ENCODE measurements at places on chromosomes 12 and 14.

GRCh38 chr14:100857233-100857922, 31.5 kb downstream of the MEG3 start:
- H3K36me3 ChIP-seq, result no peaks in the 10 kb centered on the region
- no peak overlapping the region for H3K27ac ChIP-seq
- DNase-seq, result no peak

- peak overlapping the region; percentile 100 for H3K4me3 ChIP-seq
- peaks cover 28% of the 10 kb centered on the region for H3K36me3 ChIP-seq
- H3K4me1 ChIP-seq, result peaks cover 89% of the 10 kb centered on the region
- peak; percentile 50 for DNase-seq
- peak overlapping the region; percentile 99 for H3K27ac ChIP-seq
These were observed 2.1 kb upstream of the UBC start for GRCh38 chr12:124916374-124917134.

DNA sequence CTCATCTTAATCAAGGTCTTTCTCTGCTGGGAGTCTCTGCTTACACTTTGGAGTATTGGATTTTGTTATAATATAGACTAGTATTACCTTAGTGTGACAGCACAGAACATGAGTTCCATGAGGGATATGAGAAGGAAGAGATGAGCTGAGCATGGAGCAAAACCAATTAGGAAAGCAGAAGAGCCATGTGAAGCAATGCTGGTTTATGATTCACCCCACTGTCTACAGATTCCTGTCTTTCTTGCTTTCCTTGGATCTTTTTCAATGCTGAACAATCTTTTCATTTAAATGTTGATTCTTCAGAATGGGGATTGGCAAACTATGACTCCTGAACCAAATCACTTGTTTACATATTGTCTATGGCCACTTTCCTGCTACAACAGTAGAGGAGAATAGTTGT, 70.4 kb upstream of the KITLG start:
- no peak for DNase-seq
- no peaks in the 10 kb centered on the region for H3K27me3 ChIP-seq
- H3K36me3 ChIP-seq, result no peaks in the 10 kb centered on the region
- H3K27ac ChIP-seq, result no peak overlapping the region
- H3K4me1 ChIP-seq, result no peaks in the 10 kb centered on the region

GRCh38 chr14:60154671-60155070, 10.5 kb downstream of the DHRS7 start:
- no peaks in the 10 kb centered on the region for H3K27me3 ChIP-seq
- DNase-seq, result no peak
- no peak overlapping the region for H3K4me3 ChIP-seq

DNA sequence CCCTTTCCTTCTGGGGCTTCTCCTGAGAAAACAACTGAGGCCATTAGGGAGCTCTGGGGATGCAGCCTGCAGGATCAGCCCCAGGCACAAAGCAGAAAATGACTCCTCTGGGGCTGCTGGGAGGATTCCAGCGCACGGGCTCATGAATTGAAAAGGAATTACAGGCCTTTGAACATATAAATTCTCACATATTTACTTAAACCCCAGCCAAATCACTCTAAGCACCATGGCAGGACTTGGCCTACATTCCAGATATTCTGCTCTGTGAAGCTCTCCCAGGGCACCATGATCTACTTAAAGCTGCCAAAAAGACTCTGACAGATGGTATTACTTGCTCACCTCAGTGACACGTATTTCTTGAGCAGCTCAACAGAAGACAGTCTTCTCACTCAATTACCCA, 87.2 kb downstream of the ZFC3H1 start:
- H3K27ac ChIP-seq, result no peak overlapping the region
- H3K4me3 ChIP-seq, result no peak overlapping the region
- H3K27me3 ChIP-seq, result peaks cover 3% of the 10 kb centered on the region
- H3K4me1 ChIP-seq, result no peaks in the 10 kb centered on the region

- H3K4me1 ChIP-seq, result peaks cover 1% of the 10 kb centered on the region
- no peaks in the 10 kb centered on the region for H3K36me3 ChIP-seq
- peaks cover 36% of the 10 kb centered on the region for H3K27me3 ChIP-seq
- no peak overlapping the region for H3K4me3 ChIP-seq
These were observed 90.0 kb downstream of the SINHCAF start for GRCh38 chr12:31235868-31236395.

- H3K27me3 ChIP-seq, result peaks cover 7% of the 10 kb centered on the region
- H3K36me3 ChIP-seq, result no peaks in the 10 kb centered on the region
- H3K4me3 ChIP-seq, result no peak overlapping the region
- no peak for DNase-seq
- H3K27ac ChIP-seq, result peak overlapping the region; percentile 77
These were observed 88.9 kb downstream of the PTGER2 start for GRCh38 chr14:52402812-52403526.

DNA sequence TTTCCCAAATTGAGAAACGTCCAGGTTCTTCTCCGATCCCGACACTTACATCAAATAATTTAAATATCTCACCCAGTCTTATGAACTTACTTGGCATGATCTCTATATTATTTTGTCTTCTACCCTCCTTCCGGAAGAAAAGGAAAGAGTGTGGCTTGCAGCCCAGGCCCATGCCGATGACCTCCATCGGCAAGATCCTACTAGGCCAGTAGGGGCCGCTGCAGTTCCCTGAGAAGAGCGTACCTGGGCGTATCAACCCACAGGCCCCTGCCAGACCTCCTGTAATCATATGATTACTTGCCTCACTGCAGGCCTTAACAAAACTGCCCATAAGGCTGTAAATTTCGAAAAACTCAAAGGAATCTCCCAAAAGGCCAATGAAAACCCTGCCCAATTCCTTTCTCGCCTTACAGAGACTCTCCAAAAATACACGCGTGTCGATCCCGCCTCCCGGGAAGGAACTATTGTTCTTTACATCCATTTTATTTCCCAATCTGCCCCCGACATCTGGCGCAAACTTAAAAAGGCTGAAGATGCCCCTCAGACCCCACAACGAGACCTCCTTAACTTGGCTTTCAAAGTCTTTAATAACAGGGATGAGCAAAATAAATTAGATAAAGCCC, 69.6 kb downstream of the MOK start:
- H3K4me1 ChIP-seq, result no peaks in the 10 kb centered on the region
- H3K27me3 ChIP-seq, result no peaks in the 10 kb centered on the region
- DNase-seq, result peak; percentile 82
- no peaks in the 10 kb centered on the region for H3K36me3 ChIP-seq

DNA sequence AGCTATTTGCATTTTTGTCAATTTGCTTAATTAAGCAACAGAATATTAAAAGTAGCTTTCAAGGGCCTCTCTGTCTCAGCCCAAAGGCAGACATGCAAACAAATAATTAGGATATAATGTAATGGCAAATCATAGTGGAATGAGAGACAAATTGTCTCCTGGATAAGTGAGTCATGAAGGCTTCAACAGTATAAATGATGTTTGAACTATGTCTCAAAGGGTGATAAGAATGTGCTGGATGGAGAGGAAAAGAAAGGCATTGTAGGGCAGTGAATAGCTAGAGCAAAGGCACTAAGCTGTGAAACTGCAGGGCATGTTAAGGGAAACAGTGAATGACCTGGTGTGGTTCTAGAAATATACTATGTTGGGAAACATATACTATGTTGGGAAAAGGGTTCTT, 53.5 kb upstream of the PPP1R12A start:
- H3K27ac ChIP-seq, result no peak overlapping the region
- peaks cover 23% of the 10 kb centered on the region for H3K27me3 ChIP-seq
- no peak overlapping the region for H3K4me3 ChIP-seq
- no peak for DNase-seq
- peaks cover 2% of the 10 kb centered on the region for H3K4me1 ChIP-seq

GRCh38 chr12:99619389-99620158, 28.0 kb upstream of the GARIN6 start:
- H3K4me3 ChIP-seq, result no peak overlapping the region
- no peaks in the 10 kb centered on the region for H3K27me3 ChIP-seq
- no peak overlapping the region for H3K27ac ChIP-seq
- no peak for DNase-seq
- no peaks in the 10 kb centered on the region for H3K4me1 ChIP-seq

DNA sequence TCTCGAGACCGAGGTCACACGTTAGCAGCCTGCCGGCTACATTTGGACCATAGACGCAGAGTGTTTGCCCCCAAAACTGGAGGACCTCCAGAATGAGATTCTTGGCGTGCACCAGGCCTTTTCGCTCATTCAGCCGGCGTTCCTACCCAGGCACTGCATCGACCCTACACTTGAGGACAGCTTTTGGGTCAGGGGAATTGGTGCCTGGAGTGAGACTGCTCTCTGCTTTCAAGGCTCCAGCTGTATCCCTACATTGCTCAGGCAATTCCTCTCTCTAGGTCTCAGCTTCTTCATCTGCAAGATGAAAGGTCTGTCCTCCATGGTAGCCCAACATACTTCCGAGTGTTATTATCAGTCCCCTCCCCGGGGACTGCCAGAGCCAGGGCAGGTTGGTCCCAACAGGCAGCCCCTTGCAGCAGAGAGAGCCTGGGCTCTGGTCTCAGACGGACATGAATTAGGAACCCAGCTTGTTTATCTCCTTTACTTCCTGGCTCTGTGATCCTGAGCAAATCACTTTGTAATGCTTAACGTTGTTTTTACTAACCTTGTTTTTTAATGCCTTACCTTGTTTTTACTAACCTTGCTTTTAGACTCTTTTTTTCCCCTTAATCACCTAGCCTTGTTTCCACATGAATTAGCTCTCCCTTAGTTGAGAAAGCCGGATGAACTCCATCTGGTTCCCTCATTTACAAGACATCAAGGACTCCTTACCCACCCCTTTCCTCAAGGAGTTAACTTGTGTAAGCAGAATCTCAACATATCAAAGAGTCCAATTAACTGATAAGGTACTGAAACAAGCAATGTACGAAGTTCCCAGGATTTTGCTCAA, 892 bp downstream of the TCHP start:
- H3K27me3 ChIP-seq, result no peaks in the 10 kb centered on the region
- peak overlapping the region; percentile 97 for H3K27ac ChIP-seq
- H3K4me1 ChIP-seq, result peaks cover 25% of the 10 kb centered on the region
- H3K4me3 ChIP-seq, result peak overlapping the region; percentile 93
- peaks cover 43% of the 10 kb centered on the region for H3K36me3 ChIP-seq

GRCh38 chr12:88897723-88898122, 317.5 kb upstream of the KITLG start:
- no peak overlapping the region for H3K4me3 ChIP-seq
- no peak overlapping the region for H3K27ac ChIP-seq
- H3K36me3 ChIP-seq, result no peaks in the 10 kb centered on the region

DNA sequence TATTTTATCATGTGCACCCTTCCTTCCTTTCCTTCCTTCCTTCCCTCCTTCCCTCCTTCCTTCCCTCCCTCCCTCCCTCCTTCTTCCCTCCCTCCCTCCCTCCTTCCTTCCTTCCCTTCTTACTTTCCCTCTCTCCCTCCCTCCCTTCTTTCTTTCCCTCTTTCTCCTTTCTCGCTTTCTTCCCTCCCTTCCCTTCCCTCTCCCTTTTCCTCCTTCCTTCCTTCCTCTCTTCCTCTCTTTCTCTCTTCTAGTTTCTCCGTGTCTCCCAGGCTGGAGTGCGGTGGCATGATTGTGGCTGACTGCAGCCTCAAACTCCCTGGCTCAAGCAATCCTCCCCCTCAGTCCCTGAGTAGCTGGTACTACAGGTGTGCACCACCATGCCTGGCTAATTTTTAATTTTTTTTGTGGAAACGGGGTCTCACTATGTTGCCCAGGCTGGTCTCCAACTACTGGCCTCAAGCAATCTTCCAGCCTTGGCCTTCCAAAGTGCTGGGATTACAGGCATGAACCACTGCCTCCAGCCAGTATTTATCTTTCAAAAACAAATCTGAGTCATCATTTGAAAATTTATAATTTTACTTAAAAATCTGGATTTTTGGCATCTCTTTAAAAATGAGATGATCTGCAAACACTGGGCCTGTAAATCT, 7.8 kb downstream of the C1RL start:
- peak overlapping the region; percentile 55 for H3K27ac ChIP-seq
- DNase-seq, result no peak
- H3K27me3 ChIP-seq, result no peaks in the 10 kb centered on the region
- H3K36me3 ChIP-seq, result peaks cover 51% of the 10 kb centered on the region

DNA sequence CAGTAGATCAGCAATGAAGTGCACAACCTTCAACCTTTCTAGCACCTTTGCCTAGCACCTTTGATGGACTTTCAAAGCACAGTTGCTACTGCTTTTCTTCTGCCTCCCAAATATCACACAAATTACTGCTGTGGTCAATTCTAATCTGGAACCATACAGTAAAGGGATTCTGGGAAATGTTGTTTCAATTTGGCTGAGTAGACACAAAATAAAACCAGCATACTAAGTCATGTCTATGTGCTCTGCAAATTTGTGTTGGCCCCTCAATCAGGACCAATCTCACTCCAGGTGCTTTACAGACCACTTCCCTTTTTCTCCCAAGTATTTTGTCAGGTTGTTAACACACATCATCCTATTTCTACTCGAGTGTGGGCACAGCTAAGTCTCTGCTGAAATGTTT, 38.3 kb upstream of the ADAMTS20 start:
- no peaks in the 10 kb centered on the region for H3K36me3 ChIP-seq
- no peak overlapping the region for H3K27ac ChIP-seq
- H3K27me3 ChIP-seq, result no peaks in the 10 kb centered on the region
- no peaks in the 10 kb centered on the region for H3K4me1 ChIP-seq

GRCh38 chr14:22532345-22533056, 56.5 kb downstream of the DAD1 start:
- H3K27me3 ChIP-seq, result no peaks in the 10 kb centered on the region
- H3K36me3 ChIP-seq, result peaks cover 95% of the 10 kb centered on the region
- H3K4me3 ChIP-seq, result peak overlapping the region; percentile 86
- peaks cover 91% of the 10 kb centered on the region for H3K4me1 ChIP-seq
- no peak for DNase-seq
- H3K27ac ChIP-seq, result peak overlapping the region; percentile 97

- H3K36me3 ChIP-seq, result no peaks in the 10 kb centered on the region
- no peak for DNase-seq
- no peak overlapping the region for H3K27ac ChIP-seq
- H3K27me3 ChIP-seq, result no peaks in the 10 kb centered on the region
These were observed 103.8 kb downstream of the ARMH4 start for GRCh38 chr14:58048219-58048618.
